ENCODE measurements at places on chromosomes 12 and 14.

GRCh38 chr12:88684610-88685009 lies 104.3 kb upstream of the KITLG start:
- peak; percentile 42 for DNase-seq

DNA sequence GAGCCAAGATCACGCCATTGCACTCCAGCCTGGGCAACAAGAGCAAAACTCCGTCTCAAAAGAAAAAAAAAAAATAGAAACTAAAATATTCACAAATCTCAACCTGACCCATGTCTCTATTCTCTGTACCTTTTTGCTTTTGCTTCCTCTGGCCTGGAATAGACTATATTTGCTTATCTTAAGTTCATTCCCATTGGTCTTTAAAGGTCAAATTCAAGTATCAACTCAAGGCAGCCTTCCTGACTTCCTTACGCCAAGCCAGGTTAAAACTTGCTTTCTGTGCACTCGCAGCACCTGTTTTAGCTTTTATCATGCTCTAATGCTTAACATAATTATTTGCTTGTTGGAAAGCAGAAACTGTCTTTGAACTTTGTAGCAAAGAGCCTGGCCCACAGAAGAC lies 14.8 kb downstream of the PYM1 start:
- no peak for DNase-seq

DNA sequence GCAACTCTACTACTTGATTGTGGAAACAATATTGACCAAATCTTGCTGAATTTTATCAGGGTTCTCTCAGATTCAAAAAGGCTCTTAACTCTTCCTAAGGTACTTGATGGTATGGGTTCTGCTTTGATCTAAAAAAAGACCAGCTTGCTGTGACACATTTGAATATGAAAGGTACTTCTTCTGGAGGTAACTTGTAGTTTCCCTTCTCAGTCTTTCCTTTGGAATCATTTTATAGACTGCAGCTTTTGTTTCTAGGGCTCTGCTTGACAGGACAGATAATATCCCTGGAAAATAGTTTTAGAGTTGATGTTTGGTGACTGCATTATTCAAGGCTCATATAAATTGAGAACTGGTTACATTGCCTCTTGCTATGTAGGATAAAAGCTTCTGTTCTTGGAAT lies 251.9 kb downstream of the FUT8 start:
- no peak for DNase-seq

- no peak for DNase-seq
These were observed 1.8 kb downstream of the KRR1 start for GRCh38 chr12:75509621-75510020.

DNA sequence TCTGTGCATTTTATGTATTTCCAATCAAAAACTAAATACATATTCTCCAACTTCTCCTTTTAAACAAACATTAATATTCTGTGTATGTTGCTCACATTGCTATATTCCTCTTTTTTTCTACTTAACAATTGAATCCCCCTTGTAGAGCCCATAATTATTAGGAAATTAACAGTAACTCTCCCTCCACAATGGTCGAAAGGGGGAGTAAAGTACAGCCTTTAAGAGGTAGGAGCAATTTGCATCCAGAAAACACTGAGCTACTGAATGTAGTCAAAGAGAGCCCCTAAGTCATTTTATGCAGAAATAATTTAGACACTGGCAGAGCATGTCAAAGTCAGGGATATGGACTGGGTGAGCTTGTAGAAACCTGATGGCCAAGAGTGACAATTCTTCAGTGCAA lies 57.2 kb upstream of the SCN8A start:
- DNase-seq: peak; percentile 16

DNA sequence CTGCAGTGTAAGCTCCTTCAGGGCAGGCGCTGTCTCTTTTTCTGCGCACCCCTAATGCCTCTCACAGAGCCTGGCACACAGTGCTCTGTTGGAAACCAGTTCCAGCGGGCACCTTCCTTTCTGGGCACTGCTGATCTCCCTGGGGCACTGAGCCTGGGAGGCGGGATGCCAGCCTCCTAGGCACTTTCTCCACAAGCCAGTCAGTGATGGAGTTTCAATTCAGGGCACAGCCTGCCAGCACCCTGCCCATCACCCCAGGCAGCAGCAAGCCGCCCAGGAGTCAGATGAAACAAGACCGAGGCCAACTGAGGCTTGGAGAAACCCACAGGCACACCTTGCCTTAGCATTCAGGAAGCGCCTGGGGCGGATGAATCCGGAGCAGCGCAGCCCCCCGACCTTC lies 5.7 kb upstream of the CTDSP2 start:
- no peak for DNase-seq

GRCh38 chr14:75236901-75237419 lies 41.7 kb upstream of the FOS start:
- no peak for DNase-seq

DNA sequence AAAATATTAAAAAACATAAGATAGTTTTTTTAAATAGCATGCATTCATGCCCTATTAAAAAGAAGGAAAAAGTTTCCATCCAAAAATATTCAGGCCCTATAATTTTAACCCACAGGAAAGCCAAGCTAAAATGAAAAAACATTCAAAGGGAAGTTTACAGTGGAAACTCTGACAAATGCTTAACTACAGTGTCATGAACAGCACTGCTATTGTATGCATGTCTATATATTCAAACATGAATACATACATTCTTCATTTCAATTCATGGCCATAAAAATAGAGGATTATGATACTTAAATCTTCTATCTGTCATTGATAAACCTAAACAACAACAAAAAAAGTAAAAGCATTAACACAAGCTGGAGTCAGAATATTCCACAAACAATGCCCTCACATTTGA lies 67.4 kb downstream of the PPP2R5E start:
- no peak for DNase-seq

DNA sequence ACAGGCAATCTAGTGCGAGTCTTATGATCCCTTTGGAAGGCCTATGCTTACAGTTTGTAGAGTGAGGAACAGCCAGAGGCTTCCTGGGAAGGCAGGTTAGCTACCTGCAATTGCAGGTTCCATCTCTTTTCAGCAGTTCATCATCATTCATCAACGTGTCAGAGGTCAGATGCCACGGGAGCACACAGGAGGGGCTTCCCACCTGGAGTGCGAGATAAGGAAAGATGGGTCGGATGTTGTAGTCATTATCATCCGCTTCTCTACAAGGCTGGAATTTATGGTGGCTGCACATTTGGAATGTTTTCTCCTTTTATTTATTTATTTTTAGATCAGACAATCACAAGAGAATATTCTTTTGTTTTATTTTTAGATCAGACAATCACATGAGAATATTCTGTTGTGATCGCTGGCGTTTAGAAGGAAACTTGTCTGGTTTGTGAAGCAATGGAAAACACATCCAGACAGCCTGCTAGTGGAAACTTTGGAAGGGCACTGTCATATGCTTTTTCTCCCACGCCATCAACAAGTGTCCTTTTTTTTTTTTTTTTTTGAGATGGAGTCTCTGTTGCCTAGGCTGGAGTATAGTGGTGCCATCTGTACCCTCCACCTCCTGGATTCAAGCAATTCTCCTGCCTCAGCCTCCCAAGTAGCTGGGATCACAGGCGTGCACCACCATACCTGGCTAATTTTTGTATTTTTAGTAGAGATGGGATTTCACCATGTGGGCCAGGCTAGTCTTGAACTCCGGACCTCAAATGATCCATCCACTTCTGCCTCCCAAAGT lies 1.9 kb upstream of the BICD1 start:
- no peak for DNase-seq

GRCh38 chr12:22874151-22874550 lies 249.2 kb downstream of the ETNK1 start:
- no peak for DNase-seq

GRCh38 chr14:57530571-57530970 lies 36.9 kb upstream of the CCDC198 start:
- DNase-seq: no peak

DNA sequence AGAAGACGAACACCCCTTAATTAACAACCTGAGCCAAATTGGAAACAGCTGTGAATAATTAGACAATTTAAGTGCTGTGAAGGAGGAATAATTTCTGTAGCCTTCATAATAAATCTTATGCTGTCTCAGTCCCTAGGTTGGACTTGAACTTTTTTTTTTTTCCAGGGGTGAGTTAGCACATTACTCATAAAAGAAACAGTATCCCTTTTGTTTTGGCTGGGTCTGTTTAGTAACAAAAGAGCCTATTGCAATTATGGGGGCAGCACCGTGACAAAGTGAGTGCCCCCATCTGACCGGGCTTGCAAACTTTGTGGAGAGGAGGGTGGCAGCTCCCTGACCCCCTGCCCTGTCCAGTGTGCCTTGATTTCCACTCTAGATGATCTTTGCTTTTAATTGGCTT lies 167.4 kb downstream of the DICER1 start:
- no peak for DNase-seq

DNA sequence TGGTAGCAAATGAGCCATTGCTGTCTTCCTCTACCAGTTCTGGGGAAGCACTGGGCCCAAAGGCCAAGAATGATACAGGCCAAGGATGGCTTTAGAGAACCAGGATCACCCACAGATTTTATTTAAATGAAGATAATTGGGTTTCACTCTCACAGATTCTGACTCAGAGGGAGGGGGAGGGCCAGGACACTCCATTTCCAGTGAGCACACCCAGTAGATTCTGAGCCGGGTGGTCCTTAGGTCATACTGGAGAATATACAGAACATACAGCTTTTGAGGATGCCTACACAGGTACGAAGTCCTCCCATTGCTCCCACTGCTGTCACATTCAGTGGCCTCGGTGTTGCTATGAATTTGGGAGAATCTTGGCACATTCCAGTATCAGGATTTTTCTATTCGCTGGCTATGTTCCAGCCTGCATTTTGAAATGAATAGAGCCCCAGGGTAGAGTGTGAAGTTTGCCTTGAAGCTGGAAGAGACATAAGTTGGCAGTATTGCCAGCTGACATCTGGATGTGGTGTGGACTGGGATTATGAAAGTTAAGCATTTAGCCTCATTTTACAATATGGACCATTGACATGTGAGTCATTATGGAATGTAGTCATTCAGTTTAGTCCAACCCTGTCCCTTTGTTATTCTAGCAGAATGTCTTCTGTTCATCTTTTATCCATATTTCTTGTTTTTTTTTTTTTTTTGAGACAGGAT lies 45.8 kb upstream of the POC1B start:
- DNase-seq: no peak

DNA sequence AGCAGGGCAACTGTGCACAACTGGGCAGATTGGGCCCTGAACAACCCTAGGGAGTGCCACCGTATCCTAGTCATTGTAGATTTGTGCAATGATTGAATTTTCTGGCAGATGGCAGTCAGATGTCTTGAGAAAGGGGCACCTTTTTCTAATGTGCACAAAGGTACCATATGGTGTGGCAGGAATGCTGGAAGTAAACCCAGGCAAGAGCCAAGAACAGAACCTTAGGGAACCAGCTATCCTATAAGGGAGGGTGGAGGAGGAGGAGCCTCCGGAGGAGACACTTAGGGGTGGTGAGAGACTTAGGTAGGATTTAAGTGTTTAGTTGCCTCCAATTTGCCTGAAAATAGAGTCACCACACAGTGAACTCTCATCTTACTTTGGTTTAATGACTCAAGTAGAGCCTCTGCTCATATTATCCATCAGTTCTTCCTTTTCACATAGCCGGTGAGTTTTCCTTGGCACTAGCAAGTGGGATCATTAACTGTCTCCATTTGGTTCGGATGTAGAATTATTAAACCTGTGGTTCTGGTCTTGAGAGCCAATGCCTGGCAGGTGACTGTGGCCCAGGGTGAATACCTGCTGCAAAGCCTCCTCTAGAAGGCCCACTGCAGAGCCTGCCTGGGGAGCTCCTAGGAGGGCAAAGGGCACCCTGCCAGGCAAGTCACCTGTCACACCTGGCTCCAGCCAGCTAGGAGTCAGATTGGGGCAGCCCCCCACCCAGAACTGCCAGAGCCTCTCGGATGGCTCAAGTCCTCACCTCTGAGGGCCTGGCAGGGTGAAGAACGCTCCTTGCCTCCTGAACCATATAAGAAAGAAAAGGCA lies 184.4 kb upstream of the HIF1A start:
- no peak for DNase-seq

Measured in HT-29 (cell line).